ENCODE measurements at places on chromosomes 13 and 19. TPM values are rescaled to one million over a fixed set of nuclear protein-coding genes. Genes with fewer than 3 reads are reported as not detected.

- no peak for DNase-seq
These were observed 75.6 kb downstream of the MYO16 start for GRCh38 chr13:108705031-108705430.

GRCh38 chr13:20131057-20131832 is 29.6 kb downstream of the GJA3 start:
- DNase-seq: no peak

DNA sequence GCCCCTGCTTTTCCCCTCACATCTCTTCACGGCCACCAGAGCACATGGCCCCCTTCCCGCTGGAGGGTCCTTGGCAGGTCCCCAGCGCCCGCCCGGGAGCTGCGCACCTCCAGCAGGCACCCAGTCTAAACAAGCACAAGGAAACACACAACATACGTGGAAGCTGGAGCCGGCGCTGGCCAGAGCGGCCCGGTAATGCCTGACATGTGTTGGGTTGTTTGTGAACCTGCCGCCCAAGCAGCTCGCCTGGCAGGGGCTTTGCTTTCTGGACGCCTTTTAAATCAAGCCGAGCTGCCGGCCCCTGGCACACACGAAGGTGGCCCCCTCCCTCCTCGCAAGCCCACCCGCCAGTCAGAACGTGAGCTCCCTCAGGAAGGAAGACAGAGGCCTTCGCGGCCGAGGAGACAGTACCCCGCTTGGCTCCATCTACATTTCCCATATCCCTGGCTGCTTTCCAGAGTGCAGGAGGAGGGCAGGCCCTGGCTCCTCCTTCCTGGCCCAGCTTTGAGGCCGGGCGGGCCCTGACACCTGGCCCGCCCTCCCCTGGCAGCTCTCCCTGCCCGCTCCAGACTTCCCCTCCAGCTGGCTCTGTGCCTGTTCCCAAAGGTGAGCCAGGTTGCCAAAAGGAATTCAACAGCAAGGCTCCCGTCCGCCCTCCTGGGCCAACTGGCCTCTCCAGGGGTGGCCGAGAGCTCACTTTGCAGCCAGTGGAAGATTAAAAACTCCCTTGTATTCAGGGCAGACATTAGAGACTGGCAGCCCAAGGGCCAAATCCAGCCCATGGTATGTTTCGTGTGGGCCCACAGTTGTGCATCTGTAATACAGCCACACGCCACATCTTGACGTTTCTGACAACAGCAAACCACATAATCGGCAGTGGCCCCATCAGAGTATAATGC is 28.7 kb downstream of the COMP start:
- peak; percentile 54 for DNase-seq

DNA sequence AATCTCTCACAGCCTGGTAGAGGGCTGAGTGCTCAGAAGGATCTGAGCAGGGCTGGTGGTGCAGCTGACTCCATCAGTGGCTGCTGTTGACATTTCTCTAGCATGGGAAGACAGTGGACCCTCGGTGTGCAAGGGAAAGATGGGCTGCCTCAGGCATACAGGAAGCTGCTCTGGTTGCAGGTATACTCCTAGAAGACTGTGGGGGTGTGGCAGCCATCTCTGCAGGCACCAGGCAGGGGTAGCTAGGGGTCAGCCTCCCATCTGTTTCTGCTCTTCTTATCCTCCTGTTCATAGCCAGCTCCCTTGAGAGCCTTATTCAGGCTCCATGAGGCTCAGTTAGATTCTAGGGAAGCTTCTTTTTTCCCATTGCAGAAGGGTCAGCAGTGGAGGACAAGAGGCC is 475.5 kb downstream of the TSHZ3 start:
- DNase-seq: no peak

- no peak for DNase-seq
These were observed 1534.6 kb upstream of the MIR17HG start for GRCh38 chr13:89812856-89813255.

GRCh38 chr19:1591421-1592023 is 1.1 kb downstream of the MBD3 start:
- peak; percentile 45 for DNase-seq

DNA sequence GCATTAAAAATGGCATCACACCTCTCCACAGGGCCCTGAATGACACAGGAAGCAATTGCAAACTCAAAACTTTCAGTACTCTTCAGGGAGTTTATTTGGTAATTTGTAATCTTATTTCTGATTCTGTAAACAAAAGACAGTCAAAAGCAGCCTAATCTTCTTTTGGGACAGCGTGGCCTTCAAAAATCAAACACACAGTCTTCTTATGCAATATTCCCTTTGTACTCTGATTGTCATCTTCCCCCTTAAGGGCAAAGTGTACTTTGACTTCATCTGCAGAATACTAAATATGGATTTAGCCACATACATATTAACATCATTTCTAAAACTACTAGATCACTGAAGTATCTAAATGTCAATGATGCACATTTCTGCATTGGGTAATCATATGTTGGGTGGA is 322.0 kb downstream of the MZT1 start:
- DNase-seq: no peak

The VSIG10L gene
- 1.4 TPM for polyA plus RNA-seq

The CFD gene
- polyA plus RNA-seq: 3.8 TPM

The TSPAN16 gene
- not detected for polyA plus RNA-seq

The MYCBP2 gene
- polyA plus RNA-seq: 24.6 TPM

The URAD gene
- 59.8 TPM for polyA plus RNA-seq

Measured in small intestine (tissue), 16 donors.